Smooth muscle cell of bladder (primary cell): ENCODE measurements at places on chromosomes 7 and 10. TPM values are rescaled to one million over a fixed set of nuclear protein-coding genes. Genes with fewer than 3 reads are reported as not detected.

The FRAT2 gene
- total RNA-seq = 3.6 and 4.0 TPM in 2 replicates

The NT5C2 gene
- total RNA-seq = 65.2 and 73.7 TPM in 2 replicates

The HDAC9 gene
- 2.6 and 5.5 TPM in 2 replicates for total RNA-seq

The NEBL gene
- under 0.01 and 0.09 TPM in 2 replicates for total RNA-seq

The LMTK2 gene
- total RNA-seq = 5.1 and 7.0 TPM in 2 replicates

The BMPR1A gene
- total RNA-seq = 48.9 and 63.4 TPM in 2 replicates

The TMEM229A gene
- total RNA-seq = not detected in 2 replicates

The PDE6C gene
- total RNA-seq = not detected in 2 replicates

The LLCFC1 gene
- not detected in 2 replicates for total RNA-seq

The PRSS37 gene
- total RNA-seq = not detected in 2 replicates

The ENKUR gene
- total RNA-seq = under 0.01 and 0.09 TPM in 2 replicates

The ANTXRL gene
- not detected in 2 replicates for total RNA-seq

The MYH16 gene
- total RNA-seq = not detected in 2 replicates

The CNNM1 gene
- total RNA-seq = 0.09 and 0.14 TPM in 2 replicates

The SMO gene
- total RNA-seq = 30.2 and 33.5 TPM in 2 replicates

The ZNF425 gene
- total RNA-seq = 4.4 and 5.8 TPM in 2 replicates

The BRAT1 gene
- 15.4 and 23.3 TPM in 2 replicates for total RNA-seq

The TMEM236 gene
- under 0.01 TPM in 2 replicates for total RNA-seq

The RHOBTB1 gene
- 34.4 and 45.8 TPM in 2 replicates for total RNA-seq

The GNB2 gene
- total RNA-seq = 59.2 and 67.9 TPM in 2 replicates

The MMD2 gene
- total RNA-seq = not detected in 2 replicates

The FAM221A gene
- 0.65 and 1.7 TPM in 2 replicates for total RNA-seq

The TMEM120A gene
- total RNA-seq = 35.7 and 38.6 TPM in 2 replicates

The EN2 gene
- under 0.01 TPM in 1 of 2 replicates, not detected in the other for total RNA-seq

The AVPI1 gene
- 28.0 and 44.7 TPM in 2 replicates for total RNA-seq

The CYP2C19 gene
- total RNA-seq = not detected in 2 replicates

The CHN2 gene
- total RNA-seq = 0.71 and 2.1 TPM in 2 replicates

The BZW2 gene
- 41.2 and 49.2 TPM in 2 replicates for total RNA-seq

The NPSR1 gene
- not detected in 2 replicates for total RNA-seq

The OR2A42 gene
- under 0.01 TPM in 1 of 2 replicates, not detected in the other for total RNA-seq

The TRIL gene
- 0.71 and 1.3 TPM in 2 replicates for total RNA-seq

The PAPOLB gene
- 0.09 and 0.14 TPM in 2 replicates for total RNA-seq

The ARL5B gene
- total RNA-seq = 9.7 and 10.5 TPM in 2 replicates

The VPS37D gene
- 5.7 and 6.8 TPM in 2 replicates for total RNA-seq

The GPR37 gene
- 3.3 and 3.8 TPM in 2 replicates for total RNA-seq

The VIPR2 gene
- total RNA-seq = 0.85 and 0.92 TPM in 2 replicates

The GOLGA7B gene
- total RNA-seq = under 0.01 TPM in 1 of 2 replicates, not detected in the other

The PNLIPRP1 gene
- not detected in 2 replicates for total RNA-seq

The BMPER gene
- 28.0 and 32.6 TPM in 2 replicates for total RNA-seq

The HKDC1 gene
- total RNA-seq = 0.28 and 0.74 TPM in 2 replicates

The ZNF33A gene
- total RNA-seq = 9.7 and 10.1 TPM in 2 replicates

The FAM185A gene
- 7.8 and 8.1 TPM in 2 replicates for total RNA-seq

The CLRN3 gene
- total RNA-seq = not detected in 2 replicates

The KAZALD1 gene
- total RNA-seq = 18.2 and 30.3 TPM in 2 replicates

The MACROH2A2 gene
- total RNA-seq = 5.8 and 9.2 TPM in 2 replicates

The LBX1 gene
- total RNA-seq = not detected in 2 replicates

The NYAP1 gene
- 0.14 and 0.74 TPM in 2 replicates for total RNA-seq

The ACBD7 gene
- 0.43 and 0.55 TPM in 2 replicates for total RNA-seq
